ENCODE measurements at places on chromosomes 11 and 22.

DNA sequence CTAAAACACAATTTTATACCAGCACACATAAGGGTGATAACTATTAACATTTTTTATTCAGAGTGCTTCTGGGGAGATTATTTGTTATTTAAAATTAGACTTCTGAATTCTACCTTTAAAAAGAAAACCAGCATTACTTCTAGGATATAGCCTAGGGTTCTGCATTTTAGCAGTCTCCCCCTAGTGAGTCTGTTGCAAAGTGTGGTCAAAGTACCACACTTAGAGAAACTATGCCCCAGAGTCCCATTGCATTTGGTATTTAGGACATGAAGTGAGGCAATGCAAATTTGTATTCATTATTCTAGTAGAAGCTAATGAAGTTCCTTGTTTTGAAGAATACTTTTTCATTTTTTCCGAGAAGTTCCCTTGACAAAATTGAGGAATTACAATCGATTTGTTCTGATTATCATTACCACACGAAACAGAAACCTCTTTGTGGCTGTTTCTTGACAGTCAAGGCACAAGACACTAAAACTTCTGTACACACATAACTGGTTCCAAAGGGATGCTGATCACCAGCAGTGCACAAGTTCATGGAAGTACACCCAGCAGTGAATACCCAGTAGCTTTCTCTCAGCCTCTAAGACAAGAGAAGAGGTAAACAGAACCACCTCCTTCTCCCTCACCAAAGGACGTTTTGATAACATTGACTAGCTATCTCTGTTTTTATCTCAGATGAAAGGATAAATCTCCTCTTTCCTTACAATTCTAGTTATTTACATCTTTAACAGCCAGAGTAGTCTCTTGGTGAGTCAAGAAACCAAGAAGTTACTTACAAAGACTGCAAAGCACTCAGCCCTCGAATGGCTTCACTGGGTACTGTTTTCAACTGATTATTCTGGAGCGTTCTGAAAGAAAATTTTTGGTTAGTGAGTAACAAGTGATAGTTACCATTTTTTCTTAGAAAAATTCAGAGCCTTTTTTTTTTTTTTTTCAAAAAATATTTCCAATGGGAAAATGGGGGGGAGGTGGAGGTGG lies 27.6 kb upstream of the CCDC34 start:
- H3K27ac ChIP-seq: peak overlapping the region; percentile 29
- peaks cover 79% of the 10 kb centered on the region for H3K4me1 ChIP-seq
- no peaks in the 10 kb centered on the region for H3K27me3 ChIP-seq

DNA sequence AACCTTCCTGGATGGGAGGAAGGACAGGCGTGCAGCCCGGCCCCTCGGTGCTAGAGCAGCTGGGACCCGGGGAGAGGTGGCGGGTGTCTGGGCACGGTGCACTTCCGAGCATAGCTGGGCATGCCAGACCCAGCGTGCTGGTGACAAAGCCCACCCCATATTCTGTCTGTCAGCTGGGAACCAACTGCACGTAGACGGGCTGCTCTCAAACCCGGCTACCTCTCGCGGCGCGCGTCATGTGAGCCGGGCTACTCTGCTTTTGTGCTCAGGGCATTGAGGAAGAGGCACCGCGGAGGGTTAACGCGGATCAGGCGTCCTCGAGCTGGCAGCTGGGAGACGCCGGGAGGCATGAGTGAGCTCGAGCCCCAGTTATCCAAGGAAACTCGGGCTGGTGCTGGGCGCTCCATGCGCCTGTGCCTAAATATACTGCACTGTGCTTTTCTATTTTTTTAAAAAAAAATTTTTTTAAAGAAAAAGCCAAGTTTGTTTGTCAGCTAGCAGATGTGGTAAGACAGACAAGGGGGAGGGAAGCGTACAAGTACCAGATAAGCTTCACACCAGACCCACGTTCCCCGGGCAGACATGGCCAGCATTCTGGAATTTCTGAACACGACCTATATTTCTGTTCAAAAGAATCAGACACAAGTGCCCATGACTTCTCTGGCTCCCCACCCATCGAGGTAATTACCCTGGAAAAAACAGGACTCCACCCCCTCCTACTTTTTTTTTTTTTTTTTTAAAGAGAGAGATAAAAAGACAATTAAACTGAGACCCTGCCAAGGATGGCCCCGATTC lies 425.6 kb downstream of the SHANK2 start:
- H3K4me1 ChIP-seq: peaks cover 44% of the 10 kb centered on the region
- no peaks in the 10 kb centered on the region for H3K36me3 ChIP-seq
- peak overlapping the region; percentile 63 for H3K4me3 ChIP-seq
- peaks cover 60% of the 10 kb centered on the region for H3K27me3 ChIP-seq

GRCh38 chr11:48161951-48162884 lies 54.4 kb upstream of the OR4B1 start:
- no peaks in the 10 kb centered on the region for H3K27me3 ChIP-seq
- peaks cover 48% of the 10 kb centered on the region for H3K36me3 ChIP-seq
- no peak for DNase-seq
- peaks cover 6% of the 10 kb centered on the region for H3K4me1 ChIP-seq
- H3K4me3 ChIP-seq: no peak overlapping the region

DNA sequence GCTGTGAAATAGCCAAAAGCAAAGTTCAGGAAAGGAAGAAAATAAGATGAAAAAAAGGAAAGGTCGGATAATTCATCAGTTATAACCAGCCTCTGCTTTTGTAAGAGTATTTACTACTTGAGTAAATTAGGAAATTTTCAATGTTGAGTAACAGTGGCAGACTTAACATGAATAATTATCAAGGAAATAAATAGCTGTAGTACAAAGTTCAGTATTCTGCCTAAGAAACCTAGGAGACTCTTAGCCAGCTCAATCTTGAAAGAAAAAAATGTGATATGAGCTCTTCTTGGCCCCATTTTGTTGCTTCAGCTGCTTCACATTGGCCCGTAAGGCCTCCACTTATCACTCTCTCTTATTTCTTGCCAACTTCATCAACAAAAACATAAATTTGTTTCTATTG lies 17.0 kb upstream of the DNAJB7 start:
- no peaks in the 10 kb centered on the region for H3K27me3 ChIP-seq
- H3K4me1 ChIP-seq: no peaks in the 10 kb centered on the region
- peaks cover 37% of the 10 kb centered on the region for H3K36me3 ChIP-seq
- H3K4me3 ChIP-seq: no peak overlapping the region
- no peak overlapping the region for H3K27ac ChIP-seq
- no peak for DNase-seq

- peaks cover 40% of the 10 kb centered on the region for H3K4me1 ChIP-seq
- H3K27me3 ChIP-seq: peaks cover 13% of the 10 kb centered on the region
- DNase-seq: peak; percentile 16
- H3K27ac ChIP-seq: no peak overlapping the region
- H3K36me3 ChIP-seq: no peaks in the 10 kb centered on the region
- no peak overlapping the region for H3K4me3 ChIP-seq
Measured at GRCh38 chr11:15852179-15852578, 504.2 kb downstream of the SOX6 start.

- H3K27ac ChIP-seq: peak overlapping the region; percentile 97
- no peaks in the 10 kb centered on the region for H3K27me3 ChIP-seq
- peaks cover 72% of the 10 kb centered on the region for H3K4me1 ChIP-seq
- peak overlapping the region; percentile 19 for H3K4me3 ChIP-seq
- peaks cover 13% of the 10 kb centered on the region for H3K36me3 ChIP-seq
Measured at GRCh38 chr11:36454941-36455631, 55.0 kb downstream of the TRAF6 start.

GRCh38 chr22:33126881-33127280 lies 68.7 kb upstream of the SYN3 start:
- no peak overlapping the region for H3K27ac ChIP-seq
- DNase-seq: no peak
- no peaks in the 10 kb centered on the region for H3K36me3 ChIP-seq
- H3K4me3 ChIP-seq: no peak overlapping the region
- no peaks in the 10 kb centered on the region for H3K27me3 ChIP-seq

GRCh38 chr11:118289401-118289800 lies 15.1 kb upstream of the CD3E start:
- no peak overlapping the region for H3K27ac ChIP-seq
- DNase-seq: no peak
- H3K27me3 ChIP-seq: peaks cover 70% of the 10 kb centered on the region
- no peak overlapping the region for H3K4me3 ChIP-seq
- H3K4me1 ChIP-seq: no peaks in the 10 kb centered on the region

- H3K4me1 ChIP-seq: no peaks in the 10 kb centered on the region
- peak overlapping the region; percentile 43 for H3K27ac ChIP-seq
- H3K4me3 ChIP-seq: no peak overlapping the region
- H3K27me3 ChIP-seq: no peaks in the 10 kb centered on the region
- no peak for DNase-seq
- peaks cover 24% of the 10 kb centered on the region for H3K36me3 ChIP-seq
Measured at GRCh38 chr11:17296852-17297559, 20.5 kb downstream of the NUCB2 start.

GRCh38 chr11:46896719-46897406 lies 21.5 kb downstream of the LRP4 start:
- no peak for DNase-seq
- H3K4me1 ChIP-seq: no peaks in the 10 kb centered on the region
- peaks cover 76% of the 10 kb centered on the region for H3K36me3 ChIP-seq
- no peak overlapping the region for H3K4me3 ChIP-seq
- H3K27ac ChIP-seq: no peak overlapping the region
- H3K27me3 ChIP-seq: no peaks in the 10 kb centered on the region

DNA sequence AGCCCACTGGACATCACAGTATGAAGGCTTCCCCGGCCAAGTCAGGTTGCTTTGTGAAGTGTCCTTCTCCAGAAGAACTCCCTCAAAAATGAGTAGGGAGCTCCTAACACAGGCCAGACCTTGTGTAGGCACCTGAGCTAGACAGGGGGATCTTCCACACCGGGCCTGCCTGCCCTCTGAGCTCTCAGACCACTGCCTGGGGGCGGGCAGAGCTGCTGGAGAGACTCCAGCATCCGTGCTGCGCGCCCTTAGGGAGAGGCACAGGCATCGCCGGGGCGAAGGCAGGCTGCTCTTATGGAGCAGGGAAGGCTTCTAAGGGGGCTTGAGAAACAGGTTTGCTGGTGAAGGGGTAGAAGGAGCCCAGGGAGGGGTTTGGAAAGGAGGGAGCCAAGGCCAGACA lies 4.4 kb downstream of the KCNJ5 start:
- peaks cover 49% of the 10 kb centered on the region for H3K27me3 ChIP-seq
- no peak for DNase-seq
- no peak overlapping the region for H3K4me3 ChIP-seq
- H3K36me3 ChIP-seq: no peaks in the 10 kb centered on the region
- peak overlapping the region; percentile 38 for H3K27ac ChIP-seq
- H3K4me1 ChIP-seq: peaks cover 38% of the 10 kb centered on the region

GRCh38 chr11:45079075-45079444 lies 67.4 kb upstream of the PRDM11 start:
- H3K27ac ChIP-seq: no peak overlapping the region
- H3K4me1 ChIP-seq: peaks cover 12% of the 10 kb centered on the region
- DNase-seq: no peak

GRCh38 chr22:20530368-20531153 lies 23.2 kb downstream of the MED15 start:
- peak overlapping the region; percentile 1 for H3K4me3 ChIP-seq
- H3K36me3 ChIP-seq: peaks cover 41% of the 10 kb centered on the region
- no peaks in the 10 kb centered on the region for H3K27me3 ChIP-seq
- DNase-seq: no peak

GRCh38 chr11:65410936-65411680 lies 11.5 kb upstream of the NEAT1 start:
- no peak overlapping the region for H3K4me3 ChIP-seq
- H3K27ac ChIP-seq: no peak overlapping the region
- DNase-seq: no peak
- no peaks in the 10 kb centered on the region for H3K27me3 ChIP-seq

DNA sequence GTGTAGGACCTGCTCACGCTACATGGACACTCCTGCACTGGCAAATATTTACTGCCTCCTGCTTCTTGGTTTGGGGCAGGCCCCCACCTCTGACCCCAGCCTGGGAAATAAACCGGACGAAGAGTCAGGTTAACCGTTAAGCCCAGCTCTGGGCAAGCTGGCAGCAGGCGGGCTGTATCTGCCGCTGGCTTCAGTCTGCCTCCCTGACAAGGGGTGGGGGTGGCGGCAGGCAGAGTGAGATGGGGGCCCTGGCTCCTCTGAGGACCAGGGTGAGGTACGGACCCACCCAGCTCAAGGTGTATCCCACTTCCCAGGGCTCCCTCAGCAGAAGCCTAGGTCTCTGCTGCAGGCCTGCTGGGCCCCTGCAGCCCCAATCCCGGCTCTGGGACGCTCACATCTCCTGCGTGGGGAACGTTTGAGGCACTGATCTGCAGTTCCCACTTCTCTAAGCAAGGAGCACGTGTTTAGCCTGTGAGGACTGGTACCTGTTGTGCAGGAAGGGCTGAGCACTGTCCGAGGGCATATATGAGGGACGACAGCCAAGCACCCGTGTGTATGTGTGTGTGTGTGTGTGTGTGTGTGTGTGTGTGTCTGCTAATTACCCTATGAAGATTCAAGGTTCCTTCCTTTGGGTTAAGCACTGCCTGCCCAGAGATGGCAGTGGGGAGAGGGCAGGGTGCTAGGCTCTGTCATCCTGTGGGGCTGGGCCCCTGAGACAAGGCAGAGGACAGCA lies 1.1 kb upstream of the LRRC75B start:
- H3K4me3 ChIP-seq: peak overlapping the region; percentile 80
- H3K36me3 ChIP-seq: no peaks in the 10 kb centered on the region
- peak overlapping the region; percentile 72 for H3K27ac ChIP-seq
- H3K4me1 ChIP-seq: peaks cover 30% of the 10 kb centered on the region

GRCh38 chr11:60872961-60873524 lies 5.7 kb downstream of the ZP1 start:
- peaks cover 34% of the 10 kb centered on the region for H3K4me1 ChIP-seq
- DNase-seq: no peak
- no peak overlapping the region for H3K4me3 ChIP-seq
- H3K27me3 ChIP-seq: no peaks in the 10 kb centered on the region
- H3K36me3 ChIP-seq: peaks cover 7% of the 10 kb centered on the region
